ENCODE measurements at places on chromosomes 7 and 10. TPM values are rescaled to one million over a fixed set of nuclear protein-coding genes. Genes with fewer than 3 reads are reported as not detected.

MNX1 gene
- total RNA-seq: not detected

MRLN gene
- total RNA-seq: not detected

C10orf62 gene
- total RNA-seq: not detected

TMEM130 gene
- 1.6 TPM for total RNA-seq

EVX1 gene
- total RNA-seq: not detected

PODXL gene
- total RNA-seq: 20.6 TPM

TEX47 gene
- total RNA-seq: not detected

SPDYE2B gene
- not detected for total RNA-seq

PSPH gene
- total RNA-seq: 18.8 TPM

INHBA gene
- 2.1 TPM for total RNA-seq

DNA sequence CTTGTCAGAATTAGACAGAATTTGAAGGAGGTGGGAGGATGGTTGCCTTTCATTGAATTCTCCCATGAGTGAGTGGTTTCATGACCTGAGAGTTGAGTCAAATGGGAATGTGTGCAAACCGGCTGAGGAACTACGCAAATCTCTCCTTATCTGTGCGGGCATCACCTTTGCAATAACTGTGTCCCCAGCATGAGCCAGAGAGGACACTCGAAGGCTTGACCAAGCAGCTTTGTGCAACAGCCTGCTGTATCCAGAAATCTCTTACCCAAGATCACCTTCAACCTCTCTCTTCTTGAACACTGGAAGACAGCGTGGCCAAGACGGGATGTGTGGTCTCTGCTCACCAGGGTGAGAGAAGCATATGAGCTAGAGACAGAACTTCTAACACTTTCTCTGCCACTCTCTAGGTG lies 93.8 kb upstream of the IKZF1 start:
- no peak for DNase-seq
- no peak overlapping the region for H3K4me3 ChIP-seq
- no peaks in the 10 kb centered on the region for H3K27me3 ChIP-seq
- H3K36me3 ChIP-seq: no peaks in the 10 kb centered on the region
- H3K27ac ChIP-seq: no peak overlapping the region

GRCh38 chr7:117302396-117302795 lies 20.5 kb downstream of the WNT2 start:
- H3K27ac ChIP-seq: no peak overlapping the region
- no peak overlapping the region for H3K4me3 ChIP-seq
- no peaks in the 10 kb centered on the region for H3K4me1 ChIP-seq
- H3K36me3 ChIP-seq: no peaks in the 10 kb centered on the region
- no peak for DNase-seq

- no peak overlapping the region for H3K4me3 ChIP-seq
- H3K27me3 ChIP-seq: no peaks in the 10 kb centered on the region
- no peak for DNase-seq
- H3K36me3 ChIP-seq: no peaks in the 10 kb centered on the region
- H3K27ac ChIP-seq: no peak overlapping the region
These were observed 4.9 kb upstream of the ADIRF start for GRCh38 chr10:86963341-86963919.

DNA sequence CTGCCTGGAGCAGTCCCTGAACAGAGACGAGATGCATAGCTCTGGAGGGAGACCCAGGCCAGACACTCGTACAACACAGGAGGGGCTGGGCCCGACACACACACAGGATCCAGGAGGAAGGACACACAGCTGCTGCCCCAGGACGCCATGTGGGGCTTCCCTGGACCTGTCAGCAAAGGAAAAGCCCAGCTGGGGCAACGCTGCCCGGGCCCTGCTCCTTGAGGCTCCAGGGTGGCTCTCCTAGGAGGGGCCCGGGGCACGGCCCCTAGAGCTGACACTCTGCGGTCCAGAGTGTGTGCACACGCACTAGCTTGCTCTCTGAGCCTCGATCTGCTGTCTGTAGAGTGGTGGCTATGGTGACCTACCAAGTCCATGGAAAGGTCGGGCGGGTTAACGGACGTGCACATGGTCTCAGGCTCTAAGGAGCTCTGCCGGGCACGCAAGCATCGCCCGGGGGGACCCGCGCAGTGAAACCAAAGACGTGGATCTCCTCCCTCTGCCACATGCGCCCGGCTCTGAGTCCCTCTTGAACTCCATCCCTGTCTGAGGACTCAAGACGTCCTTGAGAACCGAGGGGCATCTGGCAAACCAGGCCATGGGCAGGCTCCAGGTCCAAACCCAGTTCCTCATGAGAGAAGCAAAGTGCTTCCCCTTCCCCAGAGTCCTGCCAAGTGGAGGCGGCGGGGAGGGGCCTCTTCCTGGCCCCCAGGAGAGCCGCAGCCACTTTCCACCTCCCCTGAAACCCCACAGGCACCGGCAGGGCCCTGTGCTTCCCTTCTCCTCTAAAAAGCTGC lies 279.0 kb downstream of the ELFN1 start:
- no peaks in the 10 kb centered on the region for H3K36me3 ChIP-seq
- no peak overlapping the region for H3K27ac ChIP-seq
- peaks cover 3% of the 10 kb centered on the region for H3K4me1 ChIP-seq
- H3K4me3 ChIP-seq: no peak overlapping the region
- H3K27me3 ChIP-seq: no peaks in the 10 kb centered on the region

- no peak overlapping the region for H3K27ac ChIP-seq
- no peak for DNase-seq
- no peaks in the 10 kb centered on the region for H3K27me3 ChIP-seq
- no peaks in the 10 kb centered on the region for H3K36me3 ChIP-seq
These were observed 263.1 kb downstream of the MAD1L1 start for GRCh38 chr7:1969459-1970284.

DNA sequence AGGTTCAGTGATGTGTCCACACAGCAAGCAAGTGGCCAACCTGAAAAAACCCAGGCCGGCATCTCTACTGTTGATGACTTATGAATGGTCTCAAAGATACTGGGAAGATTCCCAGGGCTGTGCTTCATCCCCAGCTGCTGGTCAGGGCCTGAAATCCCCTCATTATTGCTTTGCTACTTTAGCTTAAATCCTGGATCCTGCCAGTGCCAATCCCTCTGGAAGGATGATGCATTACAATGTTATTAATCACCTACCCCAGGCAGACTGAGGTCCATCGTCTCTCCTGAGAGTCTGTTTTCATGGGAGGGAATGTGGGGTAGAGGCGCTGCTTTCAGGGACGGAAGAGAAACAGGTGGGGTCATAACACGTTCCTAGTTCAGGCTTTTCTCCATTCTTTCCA lies 371.6 kb downstream of the RPS24 start:
- H3K36me3 ChIP-seq: no peaks in the 10 kb centered on the region
- H3K27me3 ChIP-seq: no peaks in the 10 kb centered on the region
- no peak for DNase-seq
- no peak overlapping the region for H3K4me3 ChIP-seq

DNA sequence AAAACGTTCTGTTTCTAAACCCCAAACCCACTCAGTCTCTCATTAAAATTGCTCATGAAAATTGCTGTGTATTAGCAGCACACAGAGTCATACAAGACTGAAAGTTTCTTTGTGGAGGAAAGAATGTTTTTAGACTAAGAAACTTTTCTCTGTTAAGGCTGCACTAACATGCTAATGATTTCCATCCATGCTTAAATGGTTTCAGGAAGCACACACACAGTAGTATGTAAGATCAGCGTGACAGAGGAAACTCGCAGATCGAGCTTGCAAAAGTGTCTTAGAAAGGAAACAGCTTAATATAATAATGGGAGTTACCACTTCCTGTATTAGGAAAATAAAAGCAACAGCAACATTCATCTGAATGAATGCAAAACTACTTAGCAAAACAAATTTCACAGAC lies 112.7 kb downstream of the ICA1 start:
- no peak for DNase-seq
- no peak overlapping the region for H3K27ac ChIP-seq
- no peak overlapping the region for H3K4me3 ChIP-seq
- H3K4me1 ChIP-seq: peaks cover 8% of the 10 kb centered on the region
- H3K36me3 ChIP-seq: no peaks in the 10 kb centered on the region
- no peaks in the 10 kb centered on the region for H3K27me3 ChIP-seq

DNA sequence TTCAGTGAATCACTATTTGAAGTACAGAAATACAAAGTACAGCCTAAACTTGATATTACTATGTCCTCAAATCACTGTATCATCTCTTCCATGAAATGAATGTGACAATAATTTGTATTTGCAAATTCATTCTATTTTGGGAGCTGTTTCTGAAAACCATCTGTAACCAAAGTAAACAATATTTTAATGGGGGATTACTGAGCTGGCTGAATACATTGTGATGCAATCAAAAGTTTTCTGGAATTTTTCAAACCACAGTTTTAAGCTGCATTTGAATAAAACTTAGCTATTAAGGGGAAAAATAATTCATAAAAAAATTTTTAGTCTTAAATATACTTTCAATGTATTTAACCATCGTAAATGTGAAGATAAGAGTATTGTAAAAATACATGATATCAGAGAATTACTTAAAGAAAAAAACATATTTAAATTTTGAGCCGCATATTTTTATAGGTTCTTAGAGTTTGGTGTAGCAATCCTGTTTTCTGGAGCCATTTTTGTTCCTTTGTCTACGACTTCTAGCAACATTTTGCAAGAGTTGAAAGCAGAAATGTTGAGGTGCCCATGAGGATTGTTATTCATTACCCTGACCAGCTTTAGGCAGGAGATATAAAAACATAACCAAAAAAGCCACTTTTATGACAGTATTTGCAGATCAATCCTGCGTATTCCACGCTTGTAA lies 45.9 kb upstream of the AGMO start:
- H3K4me3 ChIP-seq: no peak overlapping the region
- H3K27ac ChIP-seq: no peak overlapping the region

DNA sequence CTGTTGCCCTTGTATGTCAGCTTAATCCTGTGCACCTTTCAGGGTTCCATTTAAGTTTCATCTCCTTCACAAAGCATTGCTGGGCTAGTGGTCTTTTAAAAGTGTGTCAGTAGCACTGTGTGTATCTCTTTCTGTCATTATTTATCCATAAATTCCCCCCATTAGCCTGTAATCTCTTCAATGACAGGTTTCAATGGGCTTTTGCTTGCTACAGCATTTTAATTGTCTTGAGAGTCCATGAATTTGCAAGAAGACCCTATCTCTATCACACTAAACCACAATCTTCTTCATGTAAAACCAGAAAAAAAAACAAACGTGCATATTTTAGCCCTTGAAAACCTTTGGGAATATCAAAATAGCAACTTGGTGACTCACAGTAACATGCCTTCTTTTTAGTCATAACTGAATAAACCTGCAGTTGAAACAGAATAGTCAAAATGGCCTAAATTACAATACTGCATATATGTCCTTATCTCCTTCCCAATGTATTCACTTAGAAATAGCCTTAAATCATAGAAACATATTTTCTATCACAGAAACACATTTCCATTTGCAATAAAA lies 118.6 kb downstream of the PON1 start:
- H3K36me3 ChIP-seq: no peaks in the 10 kb centered on the region

DNA sequence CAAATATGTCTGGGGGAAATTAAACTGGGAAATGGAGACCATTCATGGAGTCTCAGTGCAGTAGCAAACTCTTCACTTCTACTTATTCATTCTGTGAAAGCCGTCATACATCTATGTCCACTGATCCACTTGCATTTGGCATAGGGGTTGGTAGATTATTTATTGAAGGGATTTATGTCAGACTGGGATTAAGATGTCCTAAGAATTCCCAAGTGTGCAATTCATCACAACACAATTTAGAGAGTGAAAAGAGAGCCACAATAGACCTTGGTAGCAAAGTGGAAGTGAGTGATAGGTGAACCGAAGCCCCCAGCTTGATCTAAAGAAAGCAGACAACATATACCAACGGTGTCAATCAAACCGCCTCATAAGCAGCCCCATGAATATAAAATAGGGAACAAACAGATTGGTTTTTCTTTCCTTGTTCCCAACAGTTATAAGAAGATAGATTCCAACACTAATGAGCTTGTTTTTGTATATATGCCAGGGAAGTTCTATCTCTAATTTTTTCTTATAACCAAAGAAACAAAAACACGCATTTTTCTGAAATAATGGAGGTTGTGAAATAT lies 234.3 kb downstream of the CACNA2D1 start:
- H3K27me3 ChIP-seq: no peaks in the 10 kb centered on the region
- no peak for DNase-seq
- no peak overlapping the region for H3K27ac ChIP-seq
- peaks cover 6% of the 10 kb centered on the region for H3K4me1 ChIP-seq

GRCh38 chr7:17663061-17663675 lies 277.1 kb downstream of the SNX13 start:
- H3K27ac ChIP-seq: no peak overlapping the region
- no peak for DNase-seq
- H3K4me3 ChIP-seq: no peak overlapping the region

GRCh38 chr10:12271210-12271540 lies 75.2 kb downstream of the CDC123 start:
- no peak overlapping the region for H3K4me3 ChIP-seq
- H3K4me1 ChIP-seq: no peaks in the 10 kb centered on the region
- H3K36me3 ChIP-seq: no peaks in the 10 kb centered on the region
- no peaks in the 10 kb centered on the region for H3K27me3 ChIP-seq

DNA sequence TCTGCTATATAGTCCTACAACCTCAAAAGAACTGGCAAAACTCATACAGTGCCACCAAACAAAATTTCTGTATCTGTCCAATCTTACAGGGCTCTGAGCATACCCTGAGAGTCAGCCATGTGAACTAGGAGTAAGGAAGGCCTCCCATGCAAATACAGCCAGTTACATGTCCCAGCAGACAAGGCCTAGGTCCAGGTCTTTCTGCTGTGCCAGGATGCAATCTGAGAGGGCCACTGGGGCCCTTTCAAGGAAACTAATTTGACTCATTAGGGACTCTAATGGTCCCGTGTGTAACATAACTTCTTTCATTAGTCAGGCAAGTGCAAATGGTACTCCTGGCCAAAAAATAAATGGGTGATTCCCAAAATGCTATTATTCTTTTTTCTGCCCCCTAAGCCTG lies 17.9 kb upstream of the HIBADH start:
- DNase-seq: no peak
- no peak overlapping the region for H3K4me3 ChIP-seq
- no peaks in the 10 kb centered on the region for H3K36me3 ChIP-seq
- H3K27me3 ChIP-seq: no peaks in the 10 kb centered on the region
- H3K4me1 ChIP-seq: no peaks in the 10 kb centered on the region

GRCh38 chr10:91726355-91726754 lies 71.9 kb upstream of the TNKS2 start:
- no peak overlapping the region for H3K4me3 ChIP-seq
- H3K4me1 ChIP-seq: no peaks in the 10 kb centered on the region
- no peak overlapping the region for H3K27ac ChIP-seq
- no peak for DNase-seq
- no peaks in the 10 kb centered on the region for H3K36me3 ChIP-seq

Data from ovary (tissue), 10 donors.